HepG2 (cell line): ENCODE measurements at places on chromosomes 3 and 15. TPM values are rescaled to one million over a fixed set of nuclear protein-coding genes. Genes with fewer than 3 reads are reported as not detected.

The CCR3 gene
- total RNA-seq, result not detected in 2 replicates

The AP2M1 gene
- total RNA-seq, result 124 and 126 TPM in 2 replicates

The OR5AC2 gene
- not detected in 2 replicates for total RNA-seq

The ABHD5 gene
- 13.3 and 16.8 TPM in 2 replicates for total RNA-seq
